RWPE1 (cell line): ENCODE measurements at places on chromosomes 3 and 15.

DNA sequence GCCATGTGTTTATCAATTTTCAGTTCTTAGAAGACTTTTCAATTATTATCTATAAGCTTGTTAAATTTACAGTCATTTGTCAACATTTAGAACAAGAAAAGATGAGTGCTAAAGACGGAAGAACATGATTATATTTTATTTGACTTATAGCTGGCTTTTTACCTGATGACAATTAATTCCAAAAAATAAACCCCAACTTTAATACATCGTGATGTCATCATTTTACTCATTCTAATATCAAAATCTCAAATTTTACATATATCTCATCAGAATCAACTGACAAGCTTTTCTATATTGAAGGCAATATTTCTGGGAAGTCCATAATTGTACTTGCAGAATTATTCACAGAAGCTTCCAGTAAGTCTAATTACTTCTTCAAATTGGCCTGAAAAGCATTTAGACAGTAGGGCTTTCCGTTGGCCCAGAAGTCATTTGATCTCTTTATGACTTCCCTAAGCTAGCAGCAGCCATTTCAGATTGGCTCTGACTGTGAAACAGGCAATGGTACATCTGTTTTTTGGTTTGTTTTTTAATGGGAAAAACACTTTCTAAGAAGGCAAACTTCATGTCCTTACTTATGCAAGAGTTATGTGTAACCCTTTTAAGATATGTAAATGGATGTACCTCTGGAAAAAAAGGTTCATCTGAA is 234.7 kb upstream of the PLSCR5 start:
- no peak for DNase-seq

GRCh38 chr15:94231723-94232468 is 535 bp downstream of the MCTP2 start:
- peak; percentile 42 for DNase-seq

DNA sequence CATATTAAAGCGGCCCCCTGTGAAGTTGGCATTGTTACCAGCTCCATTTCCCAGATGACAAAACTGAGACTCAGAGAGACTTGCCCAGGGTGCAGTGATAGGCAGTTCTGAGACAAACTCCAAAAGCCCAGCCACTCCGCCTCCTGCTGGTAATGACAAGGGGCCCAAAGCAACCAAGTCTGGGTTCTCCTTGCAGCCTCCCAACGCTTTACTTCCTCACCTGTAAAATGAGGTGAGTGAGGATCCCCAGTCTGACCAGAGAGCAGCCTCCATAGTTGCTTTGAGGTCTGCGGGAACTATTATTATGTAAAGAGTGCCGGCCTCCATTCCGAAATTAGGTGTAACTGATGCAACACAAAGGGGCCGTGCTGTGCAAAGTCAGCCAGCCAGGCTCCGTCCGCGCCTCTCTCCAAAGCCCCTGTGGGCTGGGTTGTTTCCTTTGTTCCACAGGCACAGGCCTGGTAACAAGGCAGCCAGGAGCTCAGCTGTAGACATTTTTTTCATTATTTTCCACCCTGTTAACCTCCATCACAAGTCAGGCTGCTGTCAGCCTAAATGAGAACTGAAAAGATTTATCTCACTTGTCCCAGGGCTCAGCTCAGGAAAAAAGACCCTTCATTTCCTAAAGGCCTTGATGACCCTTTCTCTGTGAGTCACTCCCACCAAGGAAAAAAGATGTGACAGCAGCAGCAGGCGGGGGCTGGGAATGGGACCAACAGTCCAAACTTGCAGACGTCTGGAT is 139.1 kb upstream of the RAD18 start:
- DNase-seq = no peak

DNA sequence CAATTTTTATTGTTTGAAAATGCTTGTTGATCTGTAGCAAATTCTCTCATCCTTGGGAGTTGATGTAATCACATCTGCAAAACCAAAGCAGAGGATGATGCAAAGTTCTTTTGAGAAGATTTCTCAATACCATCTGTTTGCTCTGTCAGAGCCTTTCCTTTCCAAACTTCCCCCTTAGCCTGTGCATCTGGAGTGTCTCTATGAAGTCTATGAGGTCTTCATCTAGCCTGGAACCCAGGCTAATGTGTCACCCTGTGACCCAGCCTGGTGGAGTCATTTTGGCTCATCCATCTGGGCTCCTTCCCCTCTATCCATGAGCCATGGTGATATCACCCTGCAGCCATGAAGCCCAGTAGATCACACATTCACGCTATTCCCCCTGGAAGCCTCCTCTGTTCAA is 123.2 kb upstream of the SLC7A14 start:
- DNase-seq = no peak

GRCh38 chr15:101615414-101615985 is 36.7 kb downstream of the TM2D3 start:
- DNase-seq = no peak

- DNase-seq = no peak
Measured at GRCh38 chr15:101372960-101373525, 78.0 kb upstream of the SNRPA1 start.

DNA sequence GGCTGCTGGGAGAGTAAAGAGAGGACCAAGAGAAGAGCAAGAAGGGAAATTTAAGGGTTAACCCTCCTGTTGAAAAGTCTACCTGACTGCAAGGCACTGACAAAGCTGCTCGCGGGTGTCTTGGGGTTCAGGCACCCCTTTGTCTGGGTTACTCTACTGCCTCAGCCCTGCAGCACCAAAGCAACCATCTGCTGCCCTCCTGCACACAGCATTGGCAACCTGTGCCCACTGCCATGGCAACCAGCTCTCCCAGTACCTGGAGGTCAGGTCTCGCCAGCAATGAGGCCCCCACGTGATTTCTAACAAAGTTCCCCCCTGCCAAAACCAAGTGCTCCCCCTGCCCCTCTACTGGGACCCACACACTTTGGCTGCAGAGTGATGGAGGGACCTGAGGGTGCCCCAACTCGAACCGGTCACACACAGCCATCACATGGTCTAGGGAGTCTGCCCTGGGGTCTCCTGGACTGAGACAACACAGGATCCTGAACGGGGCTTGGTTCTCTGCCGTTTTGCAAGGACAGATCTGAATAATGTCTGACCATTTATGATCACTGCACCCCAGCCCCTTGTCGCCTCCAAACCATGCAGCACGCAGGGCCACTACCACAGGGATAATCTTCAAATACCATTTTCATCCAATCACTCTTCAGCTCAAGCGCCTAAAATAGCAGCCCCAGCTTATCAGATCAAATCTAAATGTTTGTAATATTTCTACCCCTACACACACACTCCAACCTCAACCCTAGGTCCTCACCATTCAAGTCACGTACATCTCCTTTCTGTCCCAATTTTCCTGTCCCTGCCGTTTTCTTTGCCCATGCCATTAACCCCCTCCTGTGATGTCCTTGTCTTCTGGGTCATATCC is 50.7 kb downstream of the ADCY5 start:
- no peak for DNase-seq

DNA sequence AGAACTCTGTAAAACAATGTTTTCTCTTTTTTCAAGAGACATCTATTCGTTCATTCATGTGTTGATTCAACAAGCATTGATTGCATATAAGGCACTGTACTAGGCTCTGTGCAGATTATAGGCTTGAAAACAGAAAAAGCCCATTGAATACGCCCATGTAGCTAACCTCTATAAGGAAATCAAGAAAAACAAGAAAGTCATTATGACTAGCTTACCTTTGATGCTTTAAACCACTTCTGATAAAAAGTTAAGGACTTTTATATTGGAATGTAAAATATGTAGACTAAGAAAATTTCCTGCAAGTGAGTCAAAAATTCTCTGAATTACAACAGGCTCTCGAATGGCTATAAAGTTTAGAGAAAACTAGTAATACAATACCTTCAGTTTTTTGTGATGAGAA is 92.5 kb downstream of the BDH1 start:
- DNase-seq = no peak

DNA sequence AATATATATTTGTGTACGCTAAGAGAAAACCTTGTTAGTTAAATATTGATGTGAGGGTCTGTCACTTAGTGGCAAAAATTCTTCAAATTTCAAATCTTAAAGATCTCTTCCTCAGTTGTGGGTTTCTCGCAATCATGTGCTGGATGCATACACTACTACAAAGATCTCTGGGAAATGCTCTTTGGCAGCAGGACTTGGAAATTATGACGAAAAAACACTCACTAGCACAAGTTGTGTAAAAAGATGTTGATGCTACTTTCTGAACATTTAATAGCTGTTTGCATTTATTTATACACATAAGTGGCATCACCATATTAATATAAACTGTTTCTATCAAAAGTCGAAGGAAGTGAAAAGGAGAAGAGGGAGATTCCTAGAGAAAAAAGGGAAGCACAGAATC is 10.8 kb upstream of the NANOGP8 start:
- DNase-seq = no peak

GRCh38 chr15:88419830-88420229 is 47.4 kb downstream of the MRPL46 start:
- DNase-seq = no peak

- no peak for DNase-seq
Measured at GRCh38 chr3:124962403-124962940, 27.9 kb upstream of the MUC13 start.
